ENCODE measurements at places on chromosomes 7 and 10.

DNA sequence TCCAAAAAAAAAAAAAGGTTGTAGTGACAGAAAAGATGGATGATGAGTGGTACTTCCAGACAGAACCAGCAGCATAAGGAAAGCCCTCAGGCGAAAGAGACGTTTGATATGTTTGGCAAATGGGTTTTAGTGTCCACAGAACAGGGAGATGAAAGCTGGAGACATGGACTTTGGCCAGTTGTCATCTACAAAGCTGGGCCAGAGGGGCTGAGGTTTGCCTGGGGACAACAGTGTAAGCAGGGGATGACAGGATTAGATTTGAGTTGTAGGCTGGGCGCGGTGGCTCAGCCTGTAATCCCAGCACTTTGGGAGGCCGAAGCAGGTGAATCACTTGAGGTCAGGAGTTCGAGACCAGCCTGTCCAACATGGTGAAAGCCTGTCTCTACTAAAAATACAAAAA is 47.8 kb upstream of the ELN start:
- no peak for DNase-seq

DNA sequence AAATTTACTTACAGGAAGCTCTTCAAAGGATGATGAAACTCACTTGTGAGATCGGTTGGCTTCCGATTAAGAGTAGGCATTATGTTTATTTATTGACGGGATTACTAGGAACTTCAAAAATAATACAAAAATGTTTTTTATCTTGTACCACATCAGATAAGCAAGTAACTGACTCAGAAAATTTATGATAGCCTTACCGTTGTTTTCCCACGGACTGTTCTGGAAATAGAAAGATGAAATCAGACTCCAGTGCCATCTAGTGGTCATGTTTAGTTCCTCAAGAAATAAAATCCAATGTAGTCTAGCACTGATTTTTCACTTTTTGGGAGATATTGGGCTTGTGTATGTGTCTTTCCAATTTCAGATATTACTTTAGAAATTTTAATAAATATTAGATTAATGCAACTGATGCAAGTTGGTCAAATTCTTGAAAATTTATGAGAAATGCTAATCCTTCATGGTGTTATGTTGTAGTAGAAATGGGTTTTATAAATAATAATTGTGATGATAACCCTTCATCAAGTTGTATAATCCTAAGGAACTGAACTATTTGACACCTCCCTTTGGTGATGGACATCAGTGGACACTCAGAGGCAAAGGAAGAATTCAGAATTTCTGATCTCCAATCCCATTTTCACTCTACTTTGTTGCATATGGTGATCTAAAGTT is 168.8 kb downstream of the TMEM26 start:
- DNase-seq, result no peak

GRCh38 chr10:19791032-19791431 is 25.2 kb upstream of the PLXDC2 start:
- no peak for DNase-seq

- no peak for DNase-seq
These were observed 193.8 kb downstream of the LRRTM3 start for GRCh38 chr10:67119651-67120050.

GRCh38 chr10:62253704-62254103 is 14.9 kb downstream of the RTKN2 start:
- no peak for DNase-seq

DNA sequence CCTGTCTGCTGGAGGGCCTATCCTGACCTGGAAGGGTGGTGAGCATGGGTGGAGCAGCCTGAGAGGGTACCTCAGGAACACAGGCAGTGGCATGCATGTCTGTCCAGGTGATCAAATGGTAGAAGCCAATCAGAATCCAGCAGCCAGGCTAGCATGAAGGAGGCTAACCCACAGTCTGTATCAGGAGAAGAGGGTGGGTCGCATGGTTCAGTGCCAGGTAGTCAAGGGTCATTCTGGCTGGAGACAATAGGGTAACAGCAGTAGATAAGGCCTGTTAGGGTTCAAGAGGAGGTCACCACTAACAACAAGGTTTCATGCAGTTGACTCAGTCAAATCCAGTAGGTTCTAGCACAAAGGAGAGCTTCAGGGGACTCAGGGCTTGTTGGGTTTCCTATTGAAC is 10.4 kb downstream of the ALDH18A1 start:
- DNase-seq, result no peak

- DNase-seq, result no peak
These were observed 15.3 kb upstream of the RSU1 start for GRCh38 chr10:16832351-16833080.

DNA sequence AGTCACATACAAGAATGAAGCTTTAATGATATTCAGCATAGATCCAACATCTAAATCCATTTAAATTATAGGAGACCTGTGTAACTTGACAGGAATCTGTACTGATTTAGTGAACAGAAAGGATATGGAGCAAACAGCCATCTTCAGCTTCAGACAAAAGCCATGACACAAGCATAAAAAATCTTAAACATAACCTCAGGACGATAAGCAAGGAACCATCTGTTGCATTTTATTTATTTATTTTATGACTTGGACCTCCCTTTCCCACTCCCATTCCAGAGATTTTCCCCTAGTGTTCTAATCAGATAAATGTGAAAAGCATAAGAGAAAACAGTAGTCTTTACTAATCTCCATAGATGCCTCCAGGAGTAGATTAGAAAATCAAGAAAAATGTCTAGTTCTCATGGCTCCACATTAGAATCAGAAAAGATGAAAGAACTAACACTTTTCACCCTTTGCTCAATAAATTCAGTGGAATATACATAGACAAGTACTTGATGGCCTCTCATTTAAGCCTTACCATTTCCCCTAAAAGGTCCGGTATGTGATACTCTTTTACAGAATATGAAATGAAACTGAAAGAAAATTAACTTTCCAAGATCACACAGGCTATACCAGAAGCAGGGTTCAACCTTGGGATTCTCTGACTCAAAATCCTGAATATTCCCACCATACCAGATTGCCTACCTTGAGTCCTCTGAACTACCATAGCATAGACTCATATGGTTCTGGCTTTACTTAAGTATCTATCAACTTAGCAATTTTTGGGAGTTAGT is 15.2 kb downstream of the CACNA2D1 start:
- DNase-seq, result no peak
